GM18507 (cell line): ENCODE measurements at places on chromosomes 5 and 9.

- no peak for DNase-seq
Measured at GRCh38 chr5:154851351-154851750, 948 bp upstream of the FAXDC2 start.

- no peak for DNase-seq
Measured at GRCh38 chr5:68898951-68899471, 194.8 kb upstream of the SLC30A5 start.

DNA sequence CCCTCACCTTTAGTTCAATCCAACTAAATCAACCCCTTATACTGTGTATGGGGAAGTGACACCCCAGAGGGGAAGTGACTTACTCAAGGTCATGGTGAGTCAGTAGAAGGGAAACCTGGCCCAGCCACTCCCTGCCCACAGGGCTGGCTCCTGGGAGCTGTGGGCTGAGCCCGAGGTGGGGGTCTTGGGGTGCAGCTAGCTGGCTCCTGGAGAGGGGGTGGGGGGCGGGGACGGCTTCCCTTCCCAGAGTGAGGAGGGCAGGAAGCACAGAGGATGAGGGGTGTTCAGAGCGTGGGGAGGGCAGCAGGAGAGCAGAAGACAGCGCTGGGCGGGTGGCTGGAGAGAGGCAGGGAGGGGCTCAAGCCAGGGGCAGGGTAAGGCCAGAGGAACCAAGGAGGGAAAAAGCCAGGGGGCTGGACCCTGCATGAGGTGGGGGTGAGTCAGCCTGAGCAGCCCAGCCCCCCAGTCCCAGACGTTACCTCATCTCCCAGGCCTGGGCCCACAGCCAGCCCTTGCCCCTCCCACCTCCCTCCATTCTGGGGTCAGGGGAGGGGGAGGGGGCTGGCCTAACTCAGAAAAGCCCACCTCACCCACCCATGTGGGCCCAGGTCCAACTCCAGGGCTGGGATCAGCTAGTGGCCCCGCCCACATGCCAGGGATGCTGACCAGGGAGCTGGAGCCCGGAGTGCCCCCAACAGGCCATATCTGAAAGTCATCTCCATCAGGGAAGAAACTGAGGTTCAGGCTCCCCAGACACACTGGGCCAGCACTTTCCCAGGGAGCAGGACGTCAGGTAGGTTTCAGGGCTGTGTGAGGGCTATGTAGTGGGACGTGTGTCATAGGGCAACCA, 2.8 kb downstream of the PDLIM7 start:
- DNase-seq, result no peak

- DNase-seq, result no peak
Measured at GRCh38 chr5:14512574-14512973, 69.0 kb upstream of the OTULINL start.

- DNase-seq, result no peak
Measured at GRCh38 chr5:119288379-119289033, 67.3 kb upstream of the TNFAIP8 start.

GRCh38 chr5:159947708-159948358, 31.6 kb downstream of the ADRA1B start:
- no peak for DNase-seq

DNA sequence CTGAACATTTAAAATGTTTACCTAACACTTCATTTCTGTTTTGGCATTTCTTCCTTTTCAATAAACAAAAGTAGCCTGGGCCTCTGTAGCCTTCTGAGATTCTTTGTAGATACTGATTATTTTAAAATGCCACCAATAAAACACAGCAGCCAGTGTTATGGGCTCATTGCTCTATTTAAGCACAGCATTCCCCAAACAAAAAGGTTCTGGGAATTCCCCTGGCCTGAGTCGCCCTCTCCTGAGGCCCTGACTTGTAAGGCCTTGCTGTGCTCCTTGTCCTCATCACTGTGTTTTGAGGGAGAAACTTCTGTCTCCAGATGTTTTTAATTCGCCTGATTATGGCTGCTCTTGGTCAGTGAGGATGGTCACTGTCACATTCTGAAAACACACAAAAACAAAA, 33.0 kb upstream of the CTXN3 start:
- no peak for DNase-seq

DNA sequence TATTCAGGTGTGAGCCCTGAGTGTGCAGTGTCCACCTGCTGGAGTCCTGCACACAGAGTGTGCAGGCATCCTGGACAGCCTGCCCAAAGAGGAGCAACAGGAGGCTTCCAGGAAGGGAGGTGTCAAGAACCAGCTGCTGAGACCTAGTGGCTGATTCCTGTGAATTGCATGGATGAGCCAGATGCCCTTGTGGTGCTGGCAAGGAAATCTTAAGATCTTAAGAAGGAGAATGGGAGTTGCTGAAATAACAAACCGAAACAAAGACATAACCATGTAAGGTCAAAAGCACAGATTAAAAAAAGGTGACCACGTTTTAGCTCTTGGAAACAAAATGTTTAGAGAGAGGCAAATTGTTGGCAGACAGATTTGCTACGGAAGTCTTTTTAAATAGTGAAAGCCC, 29.3 kb upstream of the RPS23 start:
- DNase-seq, result no peak

DNA sequence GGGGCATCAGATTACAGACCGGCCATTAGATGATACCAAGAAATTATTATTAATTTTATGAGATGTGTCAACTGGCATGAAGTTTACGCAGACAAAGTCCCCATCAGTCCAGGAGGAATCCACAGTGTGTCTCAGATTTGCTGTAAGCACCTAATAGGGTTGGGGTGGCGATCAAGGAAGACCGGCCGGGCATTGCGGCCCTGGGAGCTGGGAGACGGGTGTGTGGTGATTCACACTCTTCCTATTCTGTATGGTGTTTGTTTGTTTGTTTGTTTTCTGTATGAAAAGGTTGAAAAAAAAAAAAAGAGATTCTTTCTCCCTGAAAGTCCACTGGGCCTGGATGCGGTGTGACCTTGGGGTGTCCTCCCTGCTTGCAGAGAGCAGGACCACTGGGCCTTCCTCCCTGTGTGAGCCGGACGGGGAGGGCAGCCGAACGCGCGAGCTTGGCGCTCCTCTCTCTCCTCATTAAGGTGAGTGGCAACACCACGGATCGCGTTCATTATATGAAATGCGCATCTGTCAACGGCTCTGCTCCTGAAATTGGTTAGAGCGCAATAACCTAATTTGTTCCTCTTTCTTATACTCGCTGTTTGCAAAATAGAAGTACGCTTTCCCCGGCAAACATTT, 15.1 kb downstream of the RASGEF1C start:
- no peak for DNase-seq

DNA sequence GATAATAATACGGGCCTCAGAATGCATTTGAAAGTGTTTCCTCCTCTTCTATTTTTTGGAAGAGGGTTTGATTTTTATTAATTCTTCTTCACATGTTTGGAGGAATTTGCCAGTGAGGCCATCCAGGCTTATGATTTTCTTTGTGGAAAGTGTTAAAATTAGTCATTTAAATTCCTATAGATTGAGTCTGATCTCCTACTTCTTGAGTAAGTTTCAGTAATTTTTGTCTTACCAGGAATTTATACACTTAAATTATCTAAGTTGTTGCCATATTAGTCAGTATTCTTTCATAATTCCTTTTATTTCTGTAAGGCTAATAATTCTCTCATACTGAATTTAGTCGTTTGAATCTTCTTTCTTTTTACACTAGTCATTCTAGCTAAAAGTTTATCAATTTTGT, 25.2 kb upstream of the HAPLN1 start:
- DNase-seq, result no peak

DNA sequence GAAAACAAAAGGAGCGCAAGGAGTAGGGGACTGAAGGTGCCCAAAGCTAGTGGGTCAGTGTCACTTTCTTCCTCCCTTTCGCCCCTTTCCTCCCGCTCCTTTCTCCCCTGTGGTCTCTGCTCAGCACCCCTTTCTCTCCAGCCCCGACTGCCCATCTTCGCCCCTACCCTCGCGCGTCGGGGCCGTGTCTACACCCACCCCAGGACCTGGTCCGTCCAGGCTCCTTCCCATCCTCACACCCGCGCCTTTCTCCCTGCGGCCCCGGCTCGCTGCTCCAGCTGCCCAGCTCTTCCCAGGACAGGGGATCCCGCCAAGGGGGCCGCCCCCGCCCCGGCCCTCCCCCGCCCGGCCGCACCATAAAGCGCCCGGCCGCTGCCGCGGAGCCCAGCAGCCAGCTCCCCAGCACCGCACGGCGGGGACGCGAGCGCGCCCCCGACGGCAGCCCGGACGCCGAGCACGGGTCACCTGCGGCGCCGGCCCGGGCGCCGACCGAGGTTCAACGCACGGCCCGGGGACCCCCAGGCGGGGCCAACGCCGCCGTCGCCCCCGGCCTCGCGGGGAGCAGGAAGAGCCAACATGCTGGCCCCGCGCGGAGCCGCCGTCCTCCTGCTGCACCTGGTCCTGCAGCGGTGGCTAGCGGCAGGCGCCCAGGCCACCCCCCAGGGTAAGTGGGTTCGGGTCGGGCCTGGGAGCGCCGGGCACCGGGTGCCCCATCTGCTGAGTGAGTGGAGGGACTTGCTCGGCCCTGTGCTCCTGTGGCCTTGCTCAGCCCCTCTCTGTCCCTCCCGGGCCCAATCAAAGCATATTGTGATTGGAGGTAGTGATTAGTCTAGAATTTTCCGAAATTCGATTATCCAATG, at the start of gene THBS4:
Gene THBS4, plus strand, starts transcription at position 387 of the 860 bp plus-strand sequence. Its CDS starts 190 bp downstream, at position 577.
- DNase-seq, result no peak

- no peak for DNase-seq
Measured at GRCh38 chr5:97839341-97840086, 656.5 kb upstream of the RIOK2 start.

DNA sequence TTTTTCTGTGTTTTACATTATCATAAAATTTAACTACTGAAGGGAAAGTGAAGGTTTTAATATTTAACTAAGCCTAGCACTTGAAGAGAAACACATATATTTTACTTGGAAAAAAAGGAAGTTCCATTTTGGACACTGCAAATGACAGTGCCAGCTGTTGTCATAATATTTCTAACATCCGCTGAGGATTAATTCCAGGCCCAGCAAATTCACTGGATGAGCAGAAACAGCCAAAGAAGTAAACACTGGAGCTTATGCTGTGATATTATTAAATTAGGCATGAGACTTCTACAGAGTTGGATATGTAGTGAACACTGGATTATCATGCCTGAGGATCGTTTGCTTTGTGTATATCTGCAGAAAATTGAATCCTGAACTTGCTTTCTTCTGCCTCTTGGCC, 67.6 kb downstream of the GHR start:
- no peak for DNase-seq

DNA sequence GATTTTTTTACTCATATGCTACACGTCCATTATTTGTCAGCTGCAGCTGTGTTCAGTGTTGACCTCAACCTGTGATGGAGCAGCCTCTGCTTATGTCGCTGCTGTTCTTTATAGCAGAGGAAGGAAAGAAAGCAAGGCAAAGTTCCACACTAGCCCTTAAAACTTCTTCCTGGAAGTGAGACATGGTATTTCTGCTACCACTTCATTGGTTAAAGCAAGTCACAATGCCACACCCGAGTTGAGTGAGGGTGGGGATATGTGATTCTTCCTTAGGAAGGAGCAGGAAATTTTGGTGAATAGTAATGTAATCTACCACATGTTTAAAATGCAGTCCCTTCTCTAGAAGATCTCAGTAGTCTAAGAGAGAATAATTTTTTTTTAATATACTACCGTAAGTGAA, 224.8 kb upstream of the DMRT1 start:
- no peak for DNase-seq

DNA sequence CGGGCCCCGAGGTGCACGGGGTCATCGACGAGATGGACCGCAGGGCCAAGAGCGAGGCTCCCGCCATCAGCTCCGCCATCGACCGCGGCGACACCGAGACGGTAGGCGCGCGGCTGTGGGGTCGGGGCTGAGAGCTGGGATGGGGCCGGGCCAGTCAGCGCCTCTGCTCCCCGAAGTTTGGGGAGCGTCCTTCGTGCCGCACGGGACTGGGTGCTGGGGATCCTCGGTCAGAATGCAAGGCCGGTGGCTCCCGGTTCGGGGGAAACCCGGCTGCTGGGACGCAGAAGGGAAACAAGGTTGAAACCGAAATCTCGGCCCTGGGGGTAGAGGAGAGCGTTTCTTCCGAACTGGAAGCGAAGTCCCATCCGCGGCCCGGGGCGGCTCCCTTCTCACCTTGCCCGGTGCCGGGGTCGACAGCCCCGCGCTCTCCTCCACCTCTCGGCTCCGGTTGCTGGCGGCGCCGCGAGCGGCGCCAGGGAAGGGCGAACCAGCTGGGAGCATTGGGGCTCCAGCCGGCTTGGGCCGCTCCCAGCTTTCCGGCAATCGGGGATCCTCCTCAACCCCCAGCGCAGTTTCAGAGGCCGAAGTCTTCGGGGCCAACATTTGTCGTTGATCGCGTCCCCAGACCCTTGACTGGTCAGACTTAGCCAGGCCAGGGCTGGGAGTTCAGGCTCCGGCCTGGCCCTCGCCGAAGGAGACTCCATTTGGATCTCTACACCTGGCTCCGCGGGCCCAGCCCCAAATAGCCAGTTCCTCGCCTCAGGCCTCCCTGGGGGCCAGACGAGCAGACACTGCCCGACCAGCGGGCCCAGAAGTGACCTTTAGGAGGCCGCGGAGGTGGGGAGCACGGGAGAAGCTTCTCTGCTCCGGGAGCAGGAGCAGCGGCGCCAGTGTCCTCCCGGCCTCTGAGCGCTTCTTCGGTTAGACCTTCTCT, 1.1 kb downstream of the LHX2 start:
- no peak for DNase-seq

- DNase-seq, result peak; percentile 14
Measured at GRCh38 chr5:150734579-150735384, 24.0 kb downstream of the DCTN4 start.

DNA sequence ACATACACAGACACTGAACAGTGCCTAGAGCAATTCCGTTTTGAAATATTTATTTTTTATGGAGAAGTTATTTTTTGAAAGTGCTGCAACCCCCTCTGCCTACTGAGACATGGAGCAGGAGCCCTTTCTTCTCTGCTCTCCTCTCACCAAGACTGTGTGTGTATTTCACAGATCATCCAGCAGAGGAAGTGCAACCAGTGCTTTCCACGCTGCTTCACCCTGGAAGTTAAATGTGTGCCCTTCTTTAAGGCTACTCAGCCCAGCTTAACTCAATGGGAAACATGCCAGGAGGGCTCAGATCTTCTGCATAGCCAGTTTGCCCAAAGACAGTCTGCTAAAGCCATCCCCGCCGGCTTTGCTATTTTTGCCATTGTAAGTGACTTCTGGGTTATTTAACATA, 606.3 kb downstream of the TLE1 start:
- DNase-seq, result no peak

- no peak for DNase-seq
Measured at GRCh38 chr9:6646293-6646636, 736 bp upstream of the GLDC start.

DNA sequence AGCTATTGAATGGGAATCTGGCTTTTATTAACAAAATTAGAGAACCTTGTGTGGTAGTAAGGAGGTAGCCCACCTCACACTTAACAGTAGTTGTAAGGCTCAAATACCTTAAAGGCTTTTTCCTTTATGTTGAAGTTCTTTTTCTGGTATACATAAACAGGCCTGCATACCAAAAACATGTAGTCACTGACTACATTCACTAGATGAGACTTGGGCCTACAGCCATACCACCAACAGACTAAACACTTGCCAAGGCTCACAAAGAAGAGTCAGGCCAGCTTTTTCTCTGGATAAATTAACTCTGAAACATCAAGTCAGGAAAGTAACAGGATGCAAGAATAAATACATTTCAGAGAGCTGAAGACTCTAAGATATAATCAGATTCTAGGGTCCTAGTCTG, 78.6 kb upstream of the MPDZ start:
- DNase-seq, result no peak

GRCh38 chr9:122060481-122060880, 32.6 kb downstream of the TTLL11 start:
- no peak for DNase-seq
